ENCODE measurements at places on chromosomes 16 and 17.

DNA sequence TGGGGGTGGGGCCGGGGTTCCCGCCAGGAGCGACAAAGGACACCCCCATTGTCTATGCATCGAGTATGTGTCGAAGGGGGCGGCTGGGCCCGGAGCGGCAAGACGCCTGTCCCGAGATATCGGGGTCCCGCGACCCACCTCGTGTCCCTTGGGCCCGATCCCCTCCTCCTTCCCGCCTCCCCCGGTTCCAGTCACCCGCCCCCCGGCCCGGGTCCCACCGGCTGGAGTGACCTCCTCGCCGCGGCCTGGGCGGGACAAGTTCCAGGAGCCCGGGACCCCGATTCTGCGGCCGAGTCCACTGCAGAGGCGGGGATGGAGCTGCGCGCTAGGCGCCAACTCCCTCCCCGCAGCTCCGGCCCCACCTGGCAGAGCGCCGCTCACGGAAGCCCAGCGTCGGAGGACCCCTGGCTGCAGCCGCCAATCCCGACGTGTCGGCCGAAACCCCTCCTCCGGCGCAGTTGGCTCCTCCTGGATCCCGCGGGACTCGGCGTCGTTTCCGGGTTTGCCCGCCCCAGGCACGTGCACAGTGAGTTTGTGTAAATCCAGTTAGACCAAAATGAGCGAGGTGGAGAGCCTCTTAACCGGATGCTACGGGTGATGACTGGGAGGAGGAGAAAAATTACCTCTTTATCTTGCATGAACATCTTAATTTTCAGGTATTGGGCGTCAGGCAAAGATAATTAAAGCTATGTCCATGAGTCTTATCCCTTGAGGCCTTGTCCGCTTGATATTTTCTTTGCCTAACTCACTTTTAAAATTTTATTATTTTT, at the start of gene NMRAL1:
Gene NMRAL1, minus strand, starts transcription at position 434 of the 770 bp plus-strand sequence. CDS start 493 bp downstream, outside the sequence.
- DNase-seq = peak; percentile 75

DNA sequence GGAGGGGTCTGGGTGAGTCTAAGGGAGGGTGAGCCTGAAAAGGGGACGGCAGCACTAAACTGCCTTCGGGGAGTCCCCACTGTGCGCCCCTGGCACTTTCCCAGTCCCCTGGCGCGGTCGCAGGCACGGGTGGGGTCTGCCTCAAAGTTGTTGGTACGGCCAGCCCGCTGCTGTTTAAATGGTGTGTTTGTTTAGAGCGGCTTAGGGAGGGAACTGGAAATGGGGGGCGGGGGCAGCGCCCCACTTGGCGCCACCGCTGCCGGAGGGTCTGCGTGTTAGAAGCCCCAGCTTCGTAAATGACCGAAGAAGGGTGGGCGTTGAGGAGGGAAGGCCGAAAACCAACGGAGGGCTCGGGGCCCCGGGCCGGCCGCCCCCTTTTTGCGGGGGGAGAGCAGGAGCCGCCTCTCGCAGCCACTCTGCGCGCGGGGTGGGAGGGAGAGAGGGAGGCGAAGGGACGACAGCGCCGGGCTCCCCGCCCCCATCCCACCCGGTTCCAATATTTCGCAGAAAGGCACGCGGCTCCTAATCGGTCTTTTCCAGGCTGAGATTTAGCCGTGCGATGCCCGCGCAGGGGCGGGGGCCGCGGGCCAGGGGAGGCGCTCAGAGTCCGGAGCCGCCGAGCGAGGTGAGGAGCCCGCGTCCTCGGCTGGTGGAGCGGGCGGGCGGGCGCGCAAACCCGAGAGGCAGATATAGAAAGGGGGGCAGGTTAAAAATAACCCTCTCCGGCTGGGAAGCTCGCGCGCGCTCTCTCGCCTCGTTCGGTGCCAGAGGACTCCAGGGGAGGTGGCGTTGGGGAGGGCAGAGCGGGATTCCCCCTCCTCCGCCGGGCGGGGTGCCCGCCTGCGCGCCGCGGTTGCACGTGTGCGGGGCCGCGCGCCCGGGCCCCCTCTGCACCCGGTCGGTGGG, 54.9 kb downstream of the SREBF1 start:
- DNase-seq = peak; percentile 92

DNA sequence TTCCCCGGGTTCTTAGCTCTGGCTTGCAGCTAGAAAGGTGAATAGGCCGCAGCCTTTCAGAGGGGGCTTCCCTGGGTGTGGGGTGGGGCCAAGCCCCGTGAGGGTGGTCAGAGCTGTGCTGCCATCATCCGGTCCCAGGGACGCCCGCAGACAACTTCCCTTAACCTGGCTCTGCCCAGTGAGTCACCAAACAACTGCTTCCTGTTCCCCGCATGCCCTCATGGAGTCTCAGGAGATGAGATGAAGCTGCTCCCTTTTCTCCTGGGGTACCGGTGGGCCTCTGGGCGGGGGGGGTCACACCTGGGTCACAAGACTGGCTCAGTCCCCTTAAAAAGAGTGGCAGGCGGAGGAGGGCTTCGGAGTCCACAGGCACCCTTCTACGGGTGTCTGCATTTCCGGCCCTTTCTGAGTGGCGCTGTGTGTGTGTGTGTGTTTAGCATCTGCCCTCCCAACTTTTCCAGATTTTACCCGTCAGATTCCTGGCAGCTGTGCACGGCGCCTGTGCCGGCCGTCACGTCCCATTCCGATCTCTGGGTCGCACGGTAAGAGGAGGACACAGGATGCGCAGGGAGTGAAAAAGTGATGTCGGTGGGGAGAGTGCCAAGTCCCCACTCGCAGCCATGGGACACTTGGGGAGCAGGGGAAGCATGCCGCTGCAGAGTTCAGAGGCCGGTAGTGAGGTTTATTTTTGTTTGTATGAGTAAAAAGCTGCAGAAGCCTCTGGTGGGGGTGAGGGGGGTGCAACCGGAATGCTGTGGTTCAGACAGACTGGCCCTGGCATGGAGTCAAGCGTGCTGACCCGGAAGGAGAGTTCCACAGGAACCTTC, 16.8 kb downstream of the HIC1 start:
- DNase-seq = no peak

DNA sequence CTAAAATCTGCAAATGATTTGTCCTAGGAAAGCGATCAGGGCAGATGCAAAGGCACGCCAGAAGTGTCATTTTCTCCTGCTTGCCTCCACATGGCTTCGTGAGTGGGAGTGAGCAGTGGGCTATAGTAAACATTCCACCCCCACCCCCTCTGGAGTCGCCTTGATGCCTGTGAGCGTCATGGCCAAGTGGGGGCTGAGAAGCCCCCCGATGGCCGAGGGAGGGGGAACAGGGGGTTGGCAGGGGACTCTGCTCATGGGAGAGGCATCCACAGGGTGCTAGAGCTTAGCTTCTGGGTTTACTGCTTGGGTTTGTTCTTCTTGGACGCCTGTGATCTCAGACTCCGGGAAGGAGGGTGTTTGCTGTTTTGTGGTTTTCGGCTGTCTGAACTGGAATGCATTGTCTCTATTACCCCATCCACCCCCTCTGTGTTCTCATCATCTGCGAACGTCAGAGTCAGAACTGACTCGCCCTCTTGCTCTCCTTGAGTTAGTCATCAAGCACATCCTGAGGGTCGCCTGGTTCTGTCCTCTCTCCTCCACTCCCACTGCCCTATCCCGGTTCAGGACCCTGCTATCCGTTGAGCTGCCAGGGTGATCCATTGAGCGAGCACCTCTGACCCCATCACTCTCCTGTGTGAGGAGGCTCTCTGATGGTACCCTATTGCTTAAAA, 15.4 kb downstream of the TNS4 start:
- DNase-seq = no peak

DNA sequence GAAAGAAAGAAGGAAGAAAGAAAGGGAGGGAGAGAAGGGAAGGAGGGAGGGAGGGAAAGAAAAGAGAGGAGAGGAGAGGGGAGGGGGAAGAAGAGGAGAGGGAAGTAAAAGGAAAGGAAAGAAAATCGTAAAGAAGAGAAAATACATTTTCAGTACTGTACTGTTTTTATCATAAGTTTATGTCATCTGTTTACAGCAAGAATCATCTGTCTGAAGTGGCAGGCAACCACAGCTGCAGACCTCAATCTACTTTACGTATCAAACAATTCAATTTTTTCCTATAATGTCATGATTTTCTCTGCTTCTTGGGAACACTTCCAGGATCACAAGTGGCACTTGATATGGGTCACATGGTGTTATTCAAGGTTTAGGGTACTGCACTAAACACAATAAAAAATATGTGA, 58.3 kb downstream of the USP32 start:
- DNase-seq = no peak

DNA sequence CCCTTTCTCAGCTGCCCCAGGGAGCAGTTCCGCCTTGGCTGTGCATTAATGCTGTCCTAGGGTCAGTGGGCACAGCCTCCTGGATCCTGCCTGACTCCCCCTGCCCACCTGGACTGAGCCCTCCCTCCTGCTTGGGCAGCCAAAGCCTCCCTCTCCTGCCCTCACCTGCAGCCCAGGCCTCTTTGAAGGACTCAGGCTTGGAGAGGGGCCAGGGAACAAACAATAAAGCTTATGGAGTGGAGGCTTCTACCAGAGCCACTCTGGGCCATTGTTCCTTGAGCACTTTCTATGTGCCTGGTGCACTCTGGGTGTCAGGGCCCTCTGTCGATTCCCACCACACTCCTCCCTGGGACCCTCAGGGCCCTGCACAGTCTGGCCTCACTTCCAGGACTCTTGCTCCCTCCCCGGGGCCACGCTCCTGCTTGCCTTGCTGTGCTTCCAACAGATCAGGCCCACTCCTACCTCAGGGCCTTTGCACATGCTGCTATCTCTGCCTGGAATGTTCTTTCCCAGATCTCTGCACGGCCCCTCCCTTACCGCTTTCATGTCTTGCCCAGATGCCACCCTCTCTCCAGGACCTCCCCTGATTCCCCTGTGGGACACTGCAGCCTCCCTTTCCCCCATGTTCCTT, 5.0 kb downstream of the KCNJ12 start:
- no peak for DNase-seq

DNA sequence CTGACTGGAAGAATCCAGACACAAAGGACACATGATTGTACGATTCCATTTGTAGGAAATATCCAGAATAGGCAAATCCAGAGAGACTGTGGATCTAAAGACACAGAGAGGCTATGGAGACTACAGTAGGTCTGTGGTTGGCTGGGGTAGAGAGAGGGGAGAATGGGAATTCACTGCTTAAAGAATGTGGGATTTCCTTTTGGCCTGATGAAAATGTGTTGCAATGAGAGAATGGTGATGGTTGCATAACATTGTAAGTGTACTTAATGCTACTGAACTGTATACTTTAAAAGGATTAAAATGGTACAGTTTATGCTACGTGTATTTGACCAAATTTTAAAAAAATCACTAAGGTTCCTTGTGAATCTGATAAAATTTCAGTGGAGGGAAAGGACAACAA, 62.1 kb downstream of the GPRC5B start:
- DNase-seq = no peak

- DNase-seq = peak; percentile 58
Observed at GRCh38 chr16:457732-458400, 32.4 kb downstream of the RAB11FIP3 start.

DNA sequence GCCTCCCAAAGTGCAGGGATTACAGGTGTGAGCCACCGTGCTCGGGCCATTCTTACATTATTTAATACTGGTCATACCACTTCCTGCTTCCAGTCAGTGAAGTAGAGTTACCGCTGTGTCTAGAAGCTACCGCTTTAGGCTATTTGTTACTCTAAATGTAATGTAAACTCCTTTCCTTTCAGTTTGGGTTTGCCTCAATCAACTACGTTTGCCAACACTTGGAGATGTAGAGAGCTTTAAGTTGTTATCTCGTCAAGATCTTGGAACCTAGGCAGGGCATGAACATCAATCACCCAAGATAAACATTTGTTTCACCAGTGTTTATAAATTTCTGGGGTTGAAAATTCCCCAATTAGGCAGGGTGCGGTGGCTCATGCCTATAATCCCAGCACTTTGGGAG, 275.9 kb downstream of the STX8 start:
- no peak for DNase-seq

Measured in putamen (tissue), 1 donor.